T-cell (primary cell): ENCODE measurements at places on chromosomes 2 and 18.
A peak's percentile ranks its signal among the peaks of the same experiment; 100 is the strongest.

DNA sequence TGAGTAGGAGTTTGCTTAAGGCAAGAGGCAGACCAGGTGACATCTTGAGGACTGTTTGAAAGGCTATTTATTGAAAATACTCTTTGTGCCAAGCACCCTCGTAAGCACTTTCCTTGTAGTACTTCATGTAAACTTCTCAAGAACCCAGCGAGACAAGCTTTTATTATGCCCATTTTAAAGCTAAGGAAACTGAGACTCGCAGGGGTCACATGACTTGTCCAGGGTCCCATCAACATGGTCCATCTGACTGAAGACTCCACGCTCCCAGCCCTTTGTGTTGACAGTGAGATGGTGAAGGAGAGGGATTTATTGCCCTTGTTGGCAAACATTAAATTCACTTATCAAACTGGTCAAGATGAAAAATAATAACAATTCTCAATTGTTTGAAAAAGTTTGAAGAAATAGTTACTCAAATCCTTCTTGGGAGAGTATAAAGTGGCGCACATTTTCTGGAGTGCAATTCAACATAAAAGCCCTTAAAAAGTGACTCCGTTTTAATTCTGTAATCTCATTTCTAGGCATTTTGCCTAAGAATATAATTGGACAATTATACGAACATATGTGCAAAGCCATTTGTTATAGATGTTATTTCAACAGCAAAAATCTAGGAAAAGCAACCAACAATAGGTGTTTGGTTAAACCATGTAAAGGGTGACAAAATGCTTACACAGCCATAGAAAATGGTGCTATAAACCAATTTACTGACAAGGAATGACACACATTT is 270.5 kb upstream of the NCKAP5 start:
- no peaks in the 10 kb centered on the region for H3K4me1 ChIP-seq
- no peak overlapping the region for H3K4me3 ChIP-seq
- no peaks in the 10 kb centered on the region for H3K36me3 ChIP-seq
- no peak overlapping the region for H3K27ac ChIP-seq

- no peaks in the 10 kb centered on the region for H3K36me3 ChIP-seq
- no peaks in the 10 kb centered on the region for H3K27me3 ChIP-seq
- no peaks in the 10 kb centered on the region for H3K4me1 ChIP-seq
These were observed 5.4 kb downstream of the AGXT start for GRCh38 chr2:240873805-240874714.

- no peak overlapping the region for H3K27ac ChIP-seq
- DNase-seq = no peak
- peaks cover 6% of the 10 kb centered on the region for H3K4me1 ChIP-seq
These were observed 533.7 kb upstream of the CHAC2 start for GRCh38 chr2:53233759-53234547.

DNA sequence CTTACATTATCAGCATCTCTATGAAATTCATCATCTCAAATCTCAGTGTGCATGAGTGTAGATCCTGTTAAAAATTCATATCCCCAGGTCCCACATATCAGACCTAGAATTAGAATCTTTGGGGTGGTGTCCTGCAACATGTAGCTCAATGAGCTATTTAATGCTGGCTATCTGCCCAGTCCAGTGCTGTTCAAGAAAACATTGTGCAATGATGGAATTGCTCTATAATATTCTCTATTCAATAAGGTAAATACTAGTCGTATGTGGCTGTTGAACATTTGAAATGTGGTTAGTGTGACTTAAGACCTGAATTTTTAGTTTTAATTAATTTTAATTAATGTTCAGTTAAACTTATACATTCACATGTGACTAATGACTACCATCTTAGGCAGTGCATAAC is 127.4 kb downstream of the NOL4 start:
- no peak for DNase-seq
- no peak overlapping the region for H3K4me3 ChIP-seq
- H3K36me3 ChIP-seq = no peaks in the 10 kb centered on the region
- no peaks in the 10 kb centered on the region for H3K4me1 ChIP-seq

DNA sequence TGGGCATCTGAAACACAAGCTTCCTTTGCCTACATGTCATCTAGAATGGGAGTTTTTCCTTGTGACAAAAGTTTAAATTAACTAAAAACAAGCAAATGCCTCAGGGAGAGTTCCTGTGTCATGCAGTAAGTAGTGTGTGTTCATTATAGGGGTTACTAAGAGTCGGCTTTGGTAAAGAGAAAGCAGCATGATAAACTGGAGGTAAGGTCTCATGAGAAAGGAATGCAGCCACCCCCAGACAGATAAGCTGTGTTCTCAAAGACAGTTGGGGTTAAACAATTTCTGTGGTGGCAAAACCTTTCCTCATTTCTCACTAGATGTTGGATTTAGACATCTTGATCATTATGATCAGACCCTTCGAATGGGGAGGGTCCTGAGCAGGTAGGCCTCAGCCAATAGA is 129.7 kb downstream of the MAP4K4 start:
- no peak for DNase-seq
- peak overlapping the region; percentile 14 for H3K27ac ChIP-seq
- no peaks in the 10 kb centered on the region for H3K27me3 ChIP-seq
- H3K4me3 ChIP-seq = no peak overlapping the region
- H3K36me3 ChIP-seq = peaks cover 48% of the 10 kb centered on the region
- H3K4me1 ChIP-seq = peaks cover 51% of the 10 kb centered on the region

DNA sequence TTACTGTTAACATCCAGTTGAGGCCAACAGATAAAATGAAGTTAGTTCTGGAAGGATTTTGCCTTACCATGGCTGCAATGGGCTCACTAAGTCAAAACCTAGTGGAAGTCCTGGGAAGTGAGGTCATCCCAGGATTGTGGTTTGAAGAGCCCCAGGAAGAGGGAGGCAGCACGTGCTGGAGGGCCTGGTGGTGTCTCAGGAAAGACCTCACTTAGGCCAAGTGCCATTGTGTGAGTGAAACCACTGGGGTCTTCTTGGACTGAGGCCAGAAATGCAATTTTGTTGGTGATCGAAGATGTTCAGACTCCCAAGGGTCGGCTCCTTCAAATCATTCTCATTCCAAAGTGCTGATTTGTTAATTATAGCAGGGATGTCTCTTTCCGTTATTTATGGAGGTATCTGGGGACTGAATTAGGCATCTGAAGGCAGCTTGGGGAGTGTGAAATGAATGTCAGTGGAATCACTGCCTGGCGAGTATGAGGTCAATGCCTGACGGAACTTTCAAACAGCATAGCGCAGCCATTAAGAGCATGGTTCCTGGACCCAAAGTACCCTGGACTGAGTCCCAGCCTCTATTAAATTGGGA is 60.0 kb downstream of the IL1R2 start:
- H3K4me1 ChIP-seq = no peaks in the 10 kb centered on the region
- H3K27me3 ChIP-seq = no peaks in the 10 kb centered on the region
- no peak for DNase-seq
- H3K27ac ChIP-seq = no peak overlapping the region
- no peaks in the 10 kb centered on the region for H3K36me3 ChIP-seq

DNA sequence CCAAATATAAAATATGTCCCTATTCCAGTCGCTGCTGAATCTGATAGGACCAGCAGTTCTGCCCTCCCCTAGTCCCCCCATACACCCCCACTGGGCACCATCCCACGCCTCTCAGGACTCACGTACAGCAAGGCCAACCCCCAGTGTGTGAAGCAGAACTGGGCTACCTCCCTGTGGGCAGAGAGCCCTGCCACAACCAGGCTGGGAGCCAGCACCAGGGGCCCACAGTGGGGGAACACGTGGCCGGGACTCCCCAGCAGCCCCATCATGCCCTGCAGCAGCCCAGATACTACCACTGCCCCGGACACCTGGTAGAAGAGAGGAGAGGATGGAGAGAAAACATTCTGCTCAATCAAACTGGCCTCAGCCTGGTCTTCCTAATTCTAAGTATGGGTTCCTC is 1.3 kb downstream of the SLC23A3 start:
- no peak overlapping the region for H3K27ac ChIP-seq
- H3K4me3 ChIP-seq = no peak overlapping the region
- no peak for DNase-seq
- no peaks in the 10 kb centered on the region for H3K27me3 ChIP-seq
- no peaks in the 10 kb centered on the region for H3K4me1 ChIP-seq

GRCh38 chr2:195543902-195544894 is 112.8 kb upstream of the SLC39A10 start:
- peaks cover 10% of the 10 kb centered on the region for H3K4me1 ChIP-seq
- no peaks in the 10 kb centered on the region for H3K27me3 ChIP-seq
- DNase-seq = no peak
- H3K4me3 ChIP-seq = no peak overlapping the region
- H3K27ac ChIP-seq = peak overlapping the region; percentile 48

DNA sequence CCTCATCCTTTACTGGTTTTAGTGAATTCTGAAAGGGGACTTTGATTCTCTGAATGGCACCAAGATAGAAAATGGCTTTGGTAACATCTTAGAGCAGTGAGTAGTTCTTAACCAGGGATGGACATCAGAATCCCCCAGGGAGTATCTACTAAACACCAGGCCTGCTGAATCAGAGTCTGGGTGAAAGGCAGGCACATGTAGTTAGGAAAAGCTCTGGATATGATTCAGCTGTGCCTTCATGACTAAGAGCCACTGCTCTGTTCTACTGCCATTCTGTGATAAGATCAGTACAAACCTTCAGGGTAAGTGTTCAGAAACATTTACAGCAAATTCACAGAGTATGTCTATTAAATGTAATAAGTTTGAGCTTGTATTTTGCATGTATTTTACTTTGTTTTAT is 46.2 kb upstream of the B3GNT2 start:
- H3K27ac ChIP-seq = no peak overlapping the region
- no peak for DNase-seq
- no peaks in the 10 kb centered on the region for H3K36me3 ChIP-seq

GRCh38 chr2:75619956-75620740 is 26.4 kb upstream of the MRPL19 start:
- H3K4me3 ChIP-seq = no peak overlapping the region
- no peak overlapping the region for H3K27ac ChIP-seq
- H3K4me1 ChIP-seq = no peaks in the 10 kb centered on the region
- DNase-seq = no peak
